CD4-positive, alpha-beta T cell (primary cell): ENCODE measurements at places on chromosomes 4 and X. TPM values are rescaled to one million over a fixed set of nuclear protein-coding genes. Genes with fewer than 3 reads are reported as not detected.

DNA sequence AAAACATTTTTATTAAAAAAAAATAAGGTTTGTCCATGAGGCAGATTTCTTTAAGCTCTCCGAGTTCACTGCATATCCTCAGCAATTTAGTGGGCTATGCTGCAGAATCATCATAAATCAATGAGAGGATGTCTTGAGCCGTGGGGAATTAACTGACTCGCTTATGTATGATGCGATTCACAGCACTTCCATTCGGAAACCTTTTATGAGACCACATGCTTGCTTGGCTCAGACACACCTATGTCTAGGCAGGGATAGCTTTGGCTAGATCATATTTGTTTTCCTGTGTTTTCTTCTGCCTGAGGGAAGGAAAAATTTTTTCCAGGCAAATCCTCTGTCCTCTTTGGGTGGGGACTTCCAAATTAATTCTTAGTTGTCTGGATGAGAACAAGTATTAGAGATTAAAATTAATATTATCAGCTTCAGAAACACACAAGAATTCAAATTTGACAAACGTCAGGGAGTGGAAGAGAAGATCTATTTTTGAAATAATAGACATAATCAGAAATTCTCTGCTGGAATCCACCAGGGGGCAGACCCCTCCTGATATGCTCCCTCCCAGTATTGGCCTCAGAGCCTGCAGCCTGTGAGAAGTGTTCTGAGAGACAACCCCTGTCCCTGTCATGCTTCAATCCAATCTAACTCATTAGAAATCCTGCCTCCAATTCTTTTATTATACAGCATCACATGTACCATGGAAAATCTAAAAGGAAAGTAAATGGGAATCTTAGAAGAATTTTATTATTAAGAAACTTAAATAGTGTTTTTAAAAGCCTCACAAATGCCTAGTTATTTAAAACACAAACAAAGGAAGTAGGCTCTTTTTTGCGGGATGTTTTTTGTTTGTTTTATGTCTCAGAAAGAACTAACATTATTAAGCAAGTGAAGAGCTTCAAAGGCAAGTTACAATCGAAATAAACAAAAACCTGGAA lies 345.1 kb upstream of the TACR3 start:
- H3K4me3 ChIP-seq, result no peak overlapping the region
- no peak overlapping the region for H3K27ac ChIP-seq
- H3K4me1 ChIP-seq, result no peaks in the 10 kb centered on the region
- H3K27me3 ChIP-seq, result no peaks in the 10 kb centered on the region

- H3K36me3 ChIP-seq, result no peaks in the 10 kb centered on the region
- peak overlapping the region; percentile 96 for H3K27ac ChIP-seq
- DNase-seq, result peak; percentile 27
- peaks cover 46% of the 10 kb centered on the region for H3K4me1 ChIP-seq
Measured at GRCh38 chr4:98662626-98663225, 4.3 kb upstream of the TSPAN5 start.

The NHS gene
- 0.53 TPM for total RNA-seq

DNA sequence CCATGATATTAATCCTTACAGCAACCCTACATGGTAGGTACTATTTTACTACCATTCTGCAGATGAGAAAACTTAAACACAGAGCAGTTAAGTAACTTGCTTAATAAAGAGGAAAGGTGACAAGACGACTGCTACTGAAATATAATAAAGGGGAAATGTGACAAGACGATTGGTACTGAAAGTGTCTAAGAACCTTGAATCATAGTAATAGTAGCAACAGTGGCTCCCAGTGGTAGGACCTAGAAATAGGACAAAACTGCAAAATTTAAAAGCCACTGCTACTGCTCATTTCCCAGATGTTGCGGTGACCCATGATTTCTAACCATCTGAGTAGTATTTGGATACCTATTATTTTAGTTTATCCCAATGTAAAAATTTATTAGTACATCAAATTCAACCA lies 89.5 kb downstream of the TASL start:
- H3K4me1 ChIP-seq, result no peaks in the 10 kb centered on the region
- H3K27me3 ChIP-seq, result no peaks in the 10 kb centered on the region
- no peak overlapping the region for H3K4me3 ChIP-seq
- H3K27ac ChIP-seq, result no peak overlapping the region

DNA sequence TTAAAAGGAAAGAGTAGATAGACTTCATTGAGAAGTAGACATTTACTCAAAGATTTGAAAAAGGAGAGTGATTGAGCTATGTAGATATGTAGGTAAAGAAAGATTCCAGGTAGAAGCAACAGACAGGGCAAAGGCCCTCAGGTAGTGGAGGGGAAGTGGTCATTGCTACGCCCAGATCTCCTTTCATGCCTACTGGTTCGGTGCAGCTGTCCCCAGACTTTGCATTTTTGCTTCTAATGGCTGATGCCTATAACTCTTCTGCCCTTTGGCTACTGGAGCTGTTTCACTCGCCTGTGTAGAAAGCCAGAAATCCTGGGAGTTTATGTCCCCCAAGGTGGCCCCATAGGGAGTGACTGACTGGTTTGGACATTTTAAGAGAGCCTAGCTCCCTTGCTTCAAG lies 16.9 kb upstream of the ARMCX2 start:
- no peak overlapping the region for H3K4me3 ChIP-seq
- H3K27me3 ChIP-seq, result no peaks in the 10 kb centered on the region
- no peak overlapping the region for H3K27ac ChIP-seq
- H3K4me1 ChIP-seq, result no peaks in the 10 kb centered on the region
- no peak for DNase-seq

GRCh38 chr4:119081943-119082342 lies 53.7 kb upstream of the MYOZ2 start:
- no peaks in the 10 kb centered on the region for H3K27me3 ChIP-seq
- H3K4me1 ChIP-seq, result no peaks in the 10 kb centered on the region
- H3K27ac ChIP-seq, result no peak overlapping the region
- H3K4me3 ChIP-seq, result no peak overlapping the region
- no peaks in the 10 kb centered on the region for H3K36me3 ChIP-seq

- H3K4me3 ChIP-seq, result peak overlapping the region; percentile 67
- H3K27ac ChIP-seq, result no peak overlapping the region
- peak; percentile 66 for DNase-seq
- H3K36me3 ChIP-seq, result no peaks in the 10 kb centered on the region
- peaks cover 4% of the 10 kb centered on the region for H3K27me3 ChIP-seq
Measured at GRCh38 chr4:142846729-142847596, 862 bp upstream of the INPP4B start.

The H2BW2 gene
- not detected for total RNA-seq

GRCh38 chrX:7088968-7089615 lies 58.4 kb upstream of the STS start:
- H3K36me3 ChIP-seq, result no peaks in the 10 kb centered on the region
- H3K27ac ChIP-seq, result no peak overlapping the region
- no peaks in the 10 kb centered on the region for H3K27me3 ChIP-seq
- H3K4me1 ChIP-seq, result peaks cover 22% of the 10 kb centered on the region
- no peak overlapping the region for H3K4me3 ChIP-seq

The XK gene
- 0.05 TPM for total RNA-seq

The PRDM5 gene
- 0.22 TPM for total RNA-seq

The FHIP1A gene
- 3.2 TPM for total RNA-seq

The UGT2A1 gene
- total RNA-seq, result 0.22 TPM

The MSX1 gene
- not detected for total RNA-seq

- H3K27me3 ChIP-seq, result no peaks in the 10 kb centered on the region
- no peaks in the 10 kb centered on the region for H3K4me1 ChIP-seq
Measured at GRCh38 chr4:79223993-79224776, 101.7 kb downstream of the NAA11 start.

DNA sequence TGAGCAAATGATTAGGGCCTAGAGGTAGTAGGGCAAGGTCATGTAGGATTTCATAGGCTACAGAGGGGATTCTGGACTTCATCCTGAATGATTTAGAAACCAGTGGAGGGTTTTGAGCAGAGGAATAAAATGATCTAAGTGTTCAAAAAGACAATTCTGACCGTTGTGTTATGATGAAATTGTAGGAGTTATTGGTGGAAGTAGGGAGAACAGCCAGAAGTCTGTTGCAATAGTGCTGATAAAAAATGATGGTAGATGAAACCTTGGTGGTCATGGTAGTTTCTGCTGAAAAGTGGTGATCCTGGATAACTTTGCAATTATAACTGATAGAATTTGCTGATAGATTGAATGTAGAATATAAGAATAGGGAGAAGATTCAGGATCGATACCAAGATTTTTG lies 60.2 kb downstream of the MID1IP1 start:
- no peak overlapping the region for H3K4me3 ChIP-seq
- no peaks in the 10 kb centered on the region for H3K4me1 ChIP-seq
- no peaks in the 10 kb centered on the region for H3K36me3 ChIP-seq
- no peak for DNase-seq
- no peak overlapping the region for H3K27ac ChIP-seq

The MAGIX gene
- 0.93 TPM for total RNA-seq

GRCh38 chrX:50691820-50692219 lies 122.2 kb downstream of the SHROOM4 start:
- H3K4me1 ChIP-seq, result no peaks in the 10 kb centered on the region
- H3K27ac ChIP-seq, result no peak overlapping the region
- no peak for DNase-seq
- no peaks in the 10 kb centered on the region for H3K27me3 ChIP-seq
- H3K4me3 ChIP-seq, result no peak overlapping the region
- no peaks in the 10 kb centered on the region for H3K36me3 ChIP-seq

DNA sequence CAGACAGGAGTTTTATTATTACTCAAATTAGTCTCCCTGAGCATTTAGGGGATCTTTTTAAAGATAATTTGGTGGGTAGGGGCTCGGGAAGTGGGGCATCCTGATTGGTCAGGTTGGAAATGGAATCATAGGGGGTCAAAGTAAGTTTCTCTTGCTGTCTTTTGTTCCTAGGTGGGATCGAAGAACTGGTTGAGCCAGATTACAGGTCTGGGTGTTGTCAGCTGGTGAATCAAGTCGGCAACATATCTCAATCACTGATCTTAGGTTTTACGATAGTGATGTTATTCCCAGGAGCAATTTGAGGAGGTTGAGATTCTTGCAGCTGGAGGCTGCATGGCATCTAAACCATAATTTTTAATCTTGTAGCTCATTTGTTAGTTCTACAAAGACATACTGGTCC lies 629.5 kb upstream of the AMOT start:
- DNase-seq, result no peak
- H3K27ac ChIP-seq, result no peak overlapping the region
- H3K4me1 ChIP-seq, result no peaks in the 10 kb centered on the region
- no peak overlapping the region for H3K4me3 ChIP-seq
- H3K27me3 ChIP-seq, result no peaks in the 10 kb centered on the region

The NAP1L3 gene
- total RNA-seq, result 7.7 TPM

- no peaks in the 10 kb centered on the region for H3K4me1 ChIP-seq
- H3K4me3 ChIP-seq, result no peak overlapping the region
- no peaks in the 10 kb centered on the region for H3K36me3 ChIP-seq
- H3K27ac ChIP-seq, result no peak overlapping the region
- no peak for DNase-seq
- no peaks in the 10 kb centered on the region for H3K27me3 ChIP-seq
Measured at GRCh38 chrX:50125480-50125879, 75.3 kb downstream of the AKAP4 start.

- H3K4me3 ChIP-seq, result no peak overlapping the region
- H3K27ac ChIP-seq, result no peak overlapping the region
- H3K27me3 ChIP-seq, result no peaks in the 10 kb centered on the region
- no peaks in the 10 kb centered on the region for H3K36me3 ChIP-seq
- no peaks in the 10 kb centered on the region for H3K4me1 ChIP-seq
Measured at GRCh38 chr4:8359193-8359592, 81.3 kb downstream of the ACOX3 start.

The KLHL8 gene
- 6.3 TPM for total RNA-seq

The CXCL13 gene
- not detected for total RNA-seq

DNA sequence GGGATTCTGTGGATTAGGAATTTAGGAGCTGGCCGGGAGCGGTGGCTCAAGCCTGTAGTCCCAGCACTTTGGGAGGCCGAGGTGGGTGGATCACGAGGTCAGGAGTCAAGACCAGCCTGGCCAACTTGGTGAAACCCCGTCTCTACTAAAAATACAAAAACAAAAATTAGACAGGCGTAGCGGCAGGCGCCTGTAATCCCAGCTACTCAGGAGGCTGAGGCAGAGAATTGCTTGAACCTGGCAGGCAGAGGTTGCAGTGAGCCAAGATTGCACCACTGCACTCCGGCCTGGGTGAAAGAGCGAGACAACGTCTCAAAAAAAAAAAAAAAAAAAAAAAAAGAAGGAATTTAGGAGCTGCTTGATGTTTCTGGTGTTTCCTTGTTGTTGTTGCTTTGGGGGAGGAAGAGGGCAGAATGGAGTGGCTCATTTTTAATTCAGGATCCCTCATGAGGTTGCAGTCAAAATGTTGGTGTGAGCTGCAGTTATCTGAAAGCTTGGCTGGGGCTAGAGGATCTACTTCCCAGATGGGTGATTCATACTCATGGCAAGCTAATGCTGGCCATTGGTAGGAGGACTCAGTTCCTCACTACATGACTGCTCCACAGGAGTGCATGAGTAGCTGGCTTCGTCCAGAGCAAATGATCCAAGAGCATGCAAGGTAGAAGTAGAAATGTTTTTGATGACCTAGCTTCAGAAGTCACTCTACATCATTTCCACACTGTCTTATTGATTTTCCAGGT lies 26.5 kb upstream of the JADE1 start:
- H3K27ac ChIP-seq, result no peak overlapping the region
- no peaks in the 10 kb centered on the region for H3K36me3 ChIP-seq
- DNase-seq, result no peak
- H3K4me3 ChIP-seq, result no peak overlapping the region
- no peaks in the 10 kb centered on the region for H3K4me1 ChIP-seq
